ENCODE measurements at places on chromosomes 5 and 9. TPM values are rescaled to one million over a fixed set of nuclear protein-coding genes. Genes with fewer than 3 reads are reported as not detected.

The NR3C1 gene
- total RNA-seq, result 63.9 TPM

The NUTM2F gene
- not detected for total RNA-seq

The ZNF300 gene
- total RNA-seq, result 0.54 TPM

The RNF14 gene
- 26.5 TPM for total RNA-seq

The PCDHB11 gene
- total RNA-seq, result not detected

The TAS2R1 gene
- total RNA-seq, result not detected

The CCDC180 gene
- 2.9 TPM for total RNA-seq

The SLC36A1 gene
- total RNA-seq, result 6.0 TPM

The TOR1A gene
- 59.7 TPM for total RNA-seq

The HSPA4 gene
- 109 TPM for total RNA-seq

The ORM2 gene
- not detected for total RNA-seq

The FGF18 gene
- 0.12 TPM for total RNA-seq

The STOM gene
- total RNA-seq, result 109 TPM

The ITK gene
- total RNA-seq, result 307 TPM

The CDC20B gene
- 0.17 TPM for total RNA-seq

The ZDHHC11B gene
- total RNA-seq, result not detected

The CENPK gene
- 74.4 TPM for total RNA-seq

The TIMD4 gene
- total RNA-seq, result 31.5 TPM

The MEGF10 gene
- total RNA-seq, result 0.02 TPM

The STK32A gene
- total RNA-seq, result not detected

The ANXA2R gene
- 9.3 TPM for total RNA-seq

The C5orf15 gene
- 32.2 TPM for total RNA-seq
